ENCODE measurements at places on chromosomes 1 and 21.
A peak's percentile ranks its signal among the peaks of the same experiment; 100 is the strongest.

GRCh38 chr1:67166196-67166595 lies at the start of gene IL23R:
Gene IL23R (plus strand): TSS chr1:67166454. CDS start chr1:67168121, 1,667 bp downstream.
- no peak for DNase-seq

GRCh38 chr1:116544588-116545358 lies 26.1 kb downstream of the CD58 start:
- DNase-seq = peak; percentile 64

DNA sequence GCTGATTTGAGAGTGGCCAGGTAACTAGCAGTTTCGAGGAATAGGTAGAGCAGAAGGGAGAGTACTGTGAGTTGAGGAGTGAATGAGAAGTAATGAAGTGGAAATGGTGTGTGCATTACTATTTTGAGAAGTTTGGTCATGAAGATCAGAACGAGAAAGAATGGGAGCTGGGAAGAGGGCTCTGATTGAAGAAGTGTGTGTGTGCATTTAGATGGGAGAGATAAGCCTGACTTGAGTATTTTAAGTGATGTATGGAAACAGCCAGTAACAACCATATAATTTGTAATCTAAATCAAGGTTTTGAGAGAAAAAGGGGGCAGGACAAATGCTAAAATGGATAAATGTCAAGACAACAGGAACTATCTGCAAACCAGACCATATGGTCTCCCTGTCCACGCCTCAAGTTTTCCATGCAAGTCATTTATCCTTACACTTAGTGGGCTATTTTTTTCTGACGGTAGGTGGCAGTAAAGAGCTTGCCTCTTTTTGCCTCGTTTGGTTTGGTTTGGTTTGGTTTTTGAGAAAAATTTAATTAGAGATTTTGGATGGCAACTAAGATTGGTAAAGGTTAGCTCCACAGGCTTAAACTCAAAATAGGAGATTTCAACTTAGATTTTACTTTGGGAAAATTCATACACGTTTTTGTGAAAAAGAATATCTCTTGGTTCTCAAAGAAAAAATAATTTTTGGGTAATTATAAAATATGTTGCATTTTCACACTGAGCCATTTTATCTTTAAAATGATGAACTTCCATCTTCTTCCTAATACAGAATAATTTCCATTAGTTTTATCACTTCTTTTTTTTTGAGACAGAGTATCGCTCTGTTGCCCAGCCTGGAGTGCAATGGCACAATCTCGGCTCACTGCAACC lies 9.5 kb upstream of the B3GALNT2 start:
- DNase-seq = no peak

DNA sequence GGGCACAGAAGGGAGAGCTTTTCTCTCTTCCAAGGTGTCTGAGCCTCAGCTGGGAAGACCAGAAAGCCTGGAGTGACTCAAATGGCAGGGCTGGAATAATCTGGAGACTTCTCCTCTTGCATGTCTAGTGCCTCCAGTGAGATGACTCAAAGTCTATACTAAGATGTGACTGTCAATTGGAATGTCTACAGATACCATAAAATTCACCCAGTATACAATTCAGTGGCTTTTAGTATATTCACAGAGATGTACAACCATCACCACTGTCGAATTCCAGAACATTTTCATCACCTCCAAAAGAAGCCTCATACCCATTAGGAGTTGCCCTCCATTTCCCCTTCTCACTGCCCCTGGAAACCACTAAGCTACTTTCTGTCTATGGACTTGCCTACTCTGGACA lies 47.9 kb upstream of the CNN3 start:
- no peak for DNase-seq

GRCh38 chr1:163337631-163338030 lies 15.9 kb downstream of the NUF2 start:
- DNase-seq = no peak

DNA sequence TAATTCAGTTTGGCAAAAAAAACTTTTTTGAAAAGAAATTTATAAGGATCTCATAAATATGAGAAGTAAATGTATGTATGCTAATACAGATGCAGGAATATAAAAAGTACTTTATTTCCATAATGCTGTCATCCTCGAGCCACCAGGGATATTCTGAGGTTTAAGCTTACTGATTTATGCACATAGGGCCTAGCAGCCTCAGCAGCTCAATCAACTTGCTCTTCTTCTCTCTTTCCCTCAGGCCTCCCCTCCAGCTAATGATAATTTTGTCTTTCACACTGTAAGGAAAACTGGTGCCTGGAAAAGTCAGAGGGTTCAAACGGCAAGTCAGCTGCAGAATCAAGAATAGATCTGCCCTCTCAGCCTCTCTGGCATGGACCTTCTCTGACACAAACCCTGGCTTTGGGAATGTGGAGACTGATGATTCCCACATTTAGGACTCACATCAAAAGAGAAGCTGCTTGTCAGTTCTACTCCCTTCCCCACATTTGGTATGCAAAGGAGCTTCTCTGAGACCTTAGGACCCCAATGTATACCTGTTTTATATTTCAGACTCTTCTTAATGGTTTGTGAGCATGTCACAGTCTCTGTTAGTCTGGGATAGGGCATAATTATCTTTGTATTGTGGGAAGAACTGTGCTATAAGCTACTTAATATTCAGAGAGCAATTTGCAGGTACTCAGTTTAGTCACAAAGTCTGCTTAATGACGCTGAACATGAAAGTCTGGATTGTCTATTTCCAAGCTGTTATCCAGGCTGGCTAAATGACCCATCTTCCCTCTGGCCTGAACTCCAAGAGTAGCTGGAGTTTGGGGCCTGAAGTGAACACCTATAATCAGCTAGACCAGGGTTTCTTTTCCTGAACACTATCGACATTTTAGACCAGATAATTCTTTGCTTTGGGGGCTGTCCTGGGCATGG lies 52.1 kb upstream of the DIPK1A start:
- DNase-seq = no peak
